ENCODE measurements at places on chromosomes 2 and 18.

- DNase-seq: no peak
These were observed 60.9 kb downstream of the AAK1 start for GRCh38 chr2:69582582-69583176.

- no peak for DNase-seq
These were observed 226.9 kb upstream of the KYNU start for GRCh38 chr2:142650601-142651000.

DNA sequence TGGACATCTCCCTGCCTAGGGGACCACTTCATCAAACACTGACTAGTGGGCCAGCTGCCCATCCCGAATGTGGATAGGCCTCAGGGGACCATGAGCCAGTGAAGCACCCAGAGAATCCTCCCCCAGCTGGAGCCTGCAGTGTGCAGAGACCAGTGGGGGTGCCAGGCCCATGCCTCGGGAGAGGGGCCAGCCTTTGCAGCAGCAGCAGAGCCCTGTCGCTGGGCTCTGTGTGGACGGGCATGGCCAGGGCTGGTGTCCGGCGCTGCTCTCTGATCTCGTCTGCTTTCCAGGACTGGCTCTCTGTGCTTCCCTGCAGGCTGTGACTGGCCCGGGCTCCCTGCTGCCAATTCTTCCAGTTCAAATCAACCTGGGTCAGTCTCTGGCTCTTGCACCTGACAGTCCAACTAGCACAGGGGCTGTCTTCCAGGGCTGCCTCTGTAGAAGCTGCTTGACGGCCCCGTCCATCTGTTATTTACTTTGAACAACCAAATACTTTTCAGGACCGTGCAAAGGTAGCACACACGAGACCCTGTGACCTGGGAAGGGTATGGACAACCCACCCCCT lies 11.4 kb downstream of the KCNIP3 start:
- no peak for DNase-seq

GRCh38 chr18:47594621-47595086 lies 335.8 kb downstream of the SMAD2 start:
- DNase-seq: no peak

DNA sequence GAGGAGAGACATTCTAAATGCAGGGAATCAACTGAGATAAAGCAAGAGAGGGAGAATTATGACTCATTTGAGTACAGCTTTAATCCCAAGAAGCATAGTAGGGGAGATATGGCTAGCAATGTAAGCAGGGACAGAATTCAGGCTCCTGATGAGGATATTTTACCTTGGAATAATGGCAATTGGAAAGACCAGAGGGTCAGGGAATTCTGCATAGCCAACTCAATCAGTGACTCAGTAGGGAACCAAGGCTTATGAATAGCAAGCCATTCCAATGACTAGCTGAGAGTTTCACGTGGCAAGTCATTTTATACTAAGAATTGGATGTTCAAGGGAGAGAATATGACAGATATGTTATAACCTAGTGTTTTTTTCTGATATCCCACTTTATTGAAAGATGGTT lies 563.8 kb upstream of the NETO1 start:
- no peak for DNase-seq

DNA sequence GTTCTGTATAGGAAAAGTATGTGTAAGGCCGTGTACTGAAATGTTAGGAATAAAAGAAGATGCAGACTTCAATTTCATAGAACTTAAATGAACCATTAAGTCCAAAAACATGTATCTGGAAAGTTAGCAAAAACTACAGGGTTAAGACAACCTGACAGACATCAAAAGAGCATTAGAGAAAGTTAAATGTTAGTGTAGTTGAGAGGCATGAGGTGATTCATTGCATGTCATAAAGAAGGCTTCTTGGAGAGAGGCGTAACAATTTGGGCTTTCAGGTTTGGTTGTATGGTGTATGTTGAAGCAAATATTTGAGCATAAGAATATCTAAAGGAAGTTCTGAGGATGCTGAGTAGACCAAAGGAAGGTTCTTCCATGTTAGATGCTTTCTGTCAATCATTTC lies 6.3 kb downstream of the EPC2 start:
- no peak for DNase-seq

GRCh38 chr2:8159966-8160603 lies 521.8 kb upstream of the ID2 start:
- DNase-seq: no peak

GRCh38 chr18:59871711-59872362 lies 28.0 kb upstream of the PMAIP1 start:
- DNase-seq: no peak

- DNase-seq: no peak
These were observed 20.0 kb upstream of the CAVIN2 start for GRCh38 chr2:191866675-191867506.

GRCh38 chr2:131801210-131801744 lies 273.6 kb downstream of the CCDC74A start:
- no peak for DNase-seq

DNA sequence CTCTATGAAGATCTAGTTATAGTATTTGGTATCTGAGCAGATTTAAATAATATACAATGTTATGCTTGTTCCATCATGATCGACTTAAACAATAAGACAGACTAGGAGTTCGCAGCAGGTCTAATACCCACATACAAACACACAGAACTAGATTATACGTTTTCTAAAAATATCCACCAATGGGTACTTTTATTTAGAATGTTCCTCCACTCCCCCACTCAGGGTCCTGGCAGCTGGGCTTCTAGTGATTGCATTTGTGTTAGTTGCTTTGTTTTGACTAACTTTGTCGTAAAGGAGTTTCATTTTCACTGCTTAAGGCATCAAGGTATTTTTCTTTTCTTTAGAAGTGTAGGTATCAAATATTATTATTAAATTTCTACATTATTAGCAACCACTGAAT lies 91.4 kb downstream of the RPRM start:
- DNase-seq: no peak

DNA sequence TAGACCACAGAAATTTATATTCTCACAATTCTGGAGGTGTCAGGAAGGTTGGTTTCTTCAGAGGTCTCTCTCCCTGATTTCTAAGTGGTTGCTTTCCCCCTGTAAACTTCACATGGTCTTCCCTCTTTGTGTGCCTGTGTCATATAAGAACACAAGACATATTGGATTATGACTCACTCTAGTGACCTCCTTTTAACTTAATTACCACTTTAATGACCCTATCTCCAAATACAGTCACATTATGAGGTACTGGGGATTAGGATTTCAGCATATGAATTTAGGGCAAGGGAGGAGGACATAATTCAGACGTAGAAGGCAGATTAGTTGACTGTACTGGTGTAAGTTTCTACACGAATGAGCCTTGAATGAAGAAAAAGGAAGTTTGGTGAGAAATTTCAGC lies 38.2 kb upstream of the EPHA4 start:
- DNase-seq: no peak

DNA sequence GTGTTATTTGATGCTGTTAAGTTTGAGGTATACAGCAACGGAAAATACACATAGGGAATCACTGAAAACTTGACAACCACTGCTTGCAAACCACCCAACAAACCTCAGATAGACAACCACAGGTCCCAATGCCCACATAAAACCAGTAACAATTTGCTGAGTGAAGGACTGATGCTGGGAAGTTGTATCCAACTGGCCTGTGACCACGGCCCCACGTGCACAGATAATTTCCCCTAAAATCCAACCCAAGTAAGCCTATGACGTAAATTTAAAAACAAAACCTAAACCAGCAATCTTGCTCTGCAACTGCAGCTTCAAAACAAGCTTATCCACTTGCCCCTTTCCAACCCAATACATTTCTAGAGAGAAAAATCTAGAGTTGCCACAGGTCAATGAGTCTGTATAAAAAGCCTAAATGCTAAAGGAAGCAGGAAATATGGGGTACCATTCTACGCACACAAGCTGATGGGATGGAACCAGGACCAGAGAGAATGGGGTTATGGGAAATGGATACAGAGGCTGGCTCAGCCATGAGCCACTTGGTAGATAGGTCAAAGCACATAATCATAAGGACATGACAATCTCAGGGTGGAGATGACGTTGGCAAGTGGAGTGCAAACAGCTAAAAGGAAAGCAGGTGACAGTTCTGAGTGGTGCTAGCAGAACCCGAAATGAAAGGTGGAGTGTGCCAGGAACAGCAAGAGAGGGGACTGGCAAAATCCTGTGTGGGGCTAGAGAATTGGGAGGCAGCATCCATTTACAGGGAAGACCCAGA lies 27.8 kb upstream of the CREB1 start:
- DNase-seq: no peak

GRCh38 chr18:75421656-75422055 lies 5.8 kb downstream of the SMIM21 start:
- no peak for DNase-seq

DNA sequence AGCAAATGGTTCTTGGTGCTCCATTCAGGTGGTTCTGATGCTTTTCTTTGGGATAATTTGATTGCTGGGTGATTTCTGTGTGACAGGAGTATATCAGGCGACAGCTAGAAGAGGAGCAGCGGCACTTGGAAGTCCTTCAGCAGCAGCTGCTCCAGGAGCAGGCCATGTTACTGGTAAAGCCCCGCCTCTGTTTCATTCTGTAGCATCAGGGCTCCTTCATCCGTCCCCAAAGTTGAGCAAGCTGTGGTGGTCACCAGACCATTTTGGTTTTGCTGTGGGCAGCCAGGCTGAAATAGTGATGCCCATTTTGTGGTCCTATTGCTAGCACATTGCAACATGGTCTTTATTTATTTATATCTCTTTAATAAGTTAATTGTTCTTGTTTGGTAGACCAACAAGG lies 132.8 kb upstream of the IL1R2 start:
- DNase-seq: no peak
